ENCODE measurements at places on chromosomes 2 and 18.
A peak's percentile ranks its signal among the peaks of the same experiment; 100 is the strongest.

DNA sequence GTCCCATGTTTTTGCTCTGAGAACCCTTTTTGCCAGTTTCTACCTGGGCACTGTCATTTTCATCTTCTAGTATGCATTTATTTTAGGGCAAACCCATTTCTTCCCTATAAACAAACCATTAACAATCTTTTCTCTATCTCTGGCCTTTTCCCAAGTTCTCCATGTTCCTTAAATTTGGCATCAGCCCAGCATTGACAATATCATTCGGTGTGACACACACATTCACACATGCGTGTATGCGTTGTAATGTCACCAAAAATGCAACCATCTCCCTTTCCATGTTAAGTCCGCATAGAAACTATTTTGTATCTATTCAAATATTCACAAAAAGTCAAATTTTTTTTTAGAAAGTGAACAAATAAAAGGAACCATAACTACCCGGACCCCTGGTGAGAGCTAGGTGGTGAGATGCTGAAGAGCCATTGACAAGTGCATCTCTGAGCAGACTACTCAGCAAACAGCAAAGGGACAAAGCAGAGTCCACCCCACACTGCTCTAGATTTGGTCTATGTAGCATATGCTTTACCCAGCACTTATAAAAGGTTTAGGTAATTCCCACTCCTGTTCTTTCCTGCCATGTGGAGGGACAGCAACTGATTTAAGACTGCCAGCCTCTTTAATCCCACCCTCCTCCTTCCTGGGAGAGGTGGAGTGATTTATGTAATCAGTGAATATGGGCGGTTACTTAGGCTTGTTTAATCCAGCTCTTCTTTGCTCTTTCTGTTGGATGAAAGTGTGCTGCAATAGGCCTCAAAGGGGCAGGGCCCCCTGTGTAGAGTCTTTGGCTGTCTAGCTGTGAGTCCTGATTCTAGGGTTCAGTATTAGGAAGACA is 124.1 kb downstream of the METTL8 start:
- no peak for DNase-seq

DNA sequence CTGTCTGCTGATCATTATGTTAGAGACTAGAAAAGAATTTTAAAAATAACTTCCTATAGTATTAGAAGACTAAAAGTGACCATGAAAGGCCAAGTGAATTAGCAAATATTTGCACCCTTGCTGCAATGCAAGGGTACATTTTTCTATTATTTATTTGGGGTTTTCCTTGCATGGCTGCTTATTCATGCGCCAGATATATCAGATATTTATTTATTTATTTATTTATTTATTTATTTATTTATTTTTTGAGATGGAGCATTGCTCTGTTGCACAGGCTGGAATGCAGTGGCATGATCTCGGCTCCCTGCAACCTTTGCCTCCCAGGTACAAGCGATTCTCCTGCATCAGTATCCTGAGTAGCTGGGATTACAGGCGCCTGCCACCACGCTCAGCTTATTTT is 126.3 kb upstream of the LMAN1 start:
- DNase-seq, result no peak

- no peak for DNase-seq
These were observed 184.1 kb downstream of the HDAC4 start for GRCh38 chr2:239216614-239217273.

DNA sequence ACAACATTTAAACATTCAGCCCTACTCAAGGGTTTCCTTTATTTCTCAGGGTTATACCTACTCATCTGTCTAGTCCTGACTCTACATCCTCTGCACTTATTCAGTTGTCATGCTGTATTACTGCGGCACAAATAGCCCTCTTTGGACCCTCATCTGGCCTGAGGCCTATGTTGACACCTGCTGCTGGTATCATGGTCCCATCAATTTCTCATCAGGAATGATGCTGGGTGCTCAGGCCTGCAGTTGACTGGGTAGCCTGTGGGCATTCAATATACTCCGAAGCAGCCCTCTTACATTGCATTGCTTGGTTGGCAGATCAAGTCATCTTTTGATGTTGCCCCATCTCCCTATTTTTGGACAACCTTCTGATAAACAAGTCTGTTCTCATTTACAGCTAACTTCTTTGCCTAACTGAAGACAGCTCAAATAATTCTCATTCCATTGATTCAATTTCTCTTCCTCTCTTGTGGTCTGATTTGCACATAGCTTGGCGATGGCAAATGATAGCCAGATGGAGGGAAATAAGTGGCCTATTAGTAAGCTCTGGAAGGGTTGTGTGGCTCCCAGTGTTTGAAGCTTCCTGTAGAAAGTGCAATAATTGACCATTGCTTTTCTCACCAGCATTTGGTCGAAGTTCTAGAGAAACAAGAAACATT is 19.1 kb upstream of the MC4R start:
- no peak for DNase-seq

DNA sequence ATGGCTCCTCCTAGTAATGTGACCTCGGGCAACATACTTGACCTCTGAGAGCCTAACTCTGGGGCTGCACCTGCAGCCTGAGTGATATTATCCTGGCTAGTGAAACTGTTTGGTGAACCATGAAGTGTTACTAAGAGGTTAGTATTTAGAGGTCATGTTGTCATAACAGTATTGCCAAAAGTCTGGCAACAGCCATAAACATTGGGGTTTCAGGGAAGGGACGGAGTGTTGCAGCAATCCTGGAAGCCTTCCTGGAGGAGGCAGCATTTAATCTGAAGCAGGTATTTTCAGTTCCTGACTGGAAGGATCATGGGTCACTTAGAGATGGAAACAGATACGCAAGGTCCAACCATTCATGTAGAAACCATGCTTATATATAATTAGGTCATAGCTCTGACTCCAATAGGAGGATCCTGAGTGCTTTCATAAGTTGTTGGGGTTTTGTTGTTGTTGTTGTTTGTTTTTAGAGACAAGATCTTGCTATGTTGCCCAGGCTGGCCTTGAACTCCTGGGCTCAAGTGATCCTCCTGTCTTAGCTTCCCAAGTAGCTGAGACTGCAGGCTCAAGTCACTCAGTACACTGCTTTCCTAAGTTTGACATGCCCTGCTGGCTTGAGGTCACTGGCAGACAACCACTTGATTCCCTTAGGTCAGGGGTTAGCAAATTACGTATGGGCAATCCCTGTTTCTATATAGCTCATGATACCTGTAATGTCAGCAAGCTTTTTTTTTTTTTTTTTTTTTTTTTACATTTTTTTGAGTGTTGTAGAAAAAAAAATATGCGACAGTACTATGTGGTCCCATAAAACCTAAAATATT is 21.5 kb downstream of the GPR39 start:
- DNase-seq, result no peak

- no peak for DNase-seq
These were observed 44.2 kb upstream of the YWHAQ start for GRCh38 chr2:9674891-9675414.

- DNase-seq, result no peak
These were observed 25.4 kb downstream of the CHRNA1 start for GRCh38 chr2:174738841-174739240.

GRCh38 chr2:118134650-118135049 is 46.4 kb downstream of the INSIG2 start:
- no peak for DNase-seq

- no peak for DNase-seq
These were observed 46.4 kb upstream of the REEP1 start for GRCh38 chr2:86383844-86384243.

- no peak for DNase-seq
These were observed 255.0 kb downstream of the TRIB2 start for GRCh38 chr2:12971581-12972365.

- no peak for DNase-seq
These were observed 435.2 kb downstream of the ARHGAP15 start for GRCh38 chr2:143564419-143564818.

DNA sequence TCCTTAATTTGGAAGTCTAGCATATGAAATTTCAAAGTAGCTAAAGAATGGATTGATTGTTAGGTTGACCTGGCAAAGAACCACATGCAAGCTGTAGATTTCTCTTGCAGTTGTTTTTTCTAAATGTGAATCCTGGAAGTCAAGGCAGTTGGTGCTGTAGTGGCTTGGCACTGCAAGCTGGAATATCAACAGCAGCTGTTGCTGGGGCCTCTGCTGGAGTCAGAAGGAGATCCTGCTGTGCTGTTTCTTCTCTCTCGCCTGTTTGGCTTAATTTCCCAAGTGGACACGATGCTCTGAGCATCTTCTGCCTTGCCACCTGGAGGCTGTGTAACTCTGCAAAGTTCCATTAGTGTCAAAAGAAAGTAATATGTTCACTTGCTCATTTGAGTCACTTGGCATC is 12.6 kb downstream of the PIK3C3 start:
- DNase-seq, result no peak

- DNase-seq, result no peak
These were observed 198.0 kb downstream of the NBAS start for GRCh38 chr2:15363142-15363541.

- no peak for DNase-seq
These were observed 28.5 kb downstream of the SMAD7 start for GRCh38 chr18:48922226-48922800.

- DNase-seq, result no peak
These were observed 154.9 kb downstream of the CAPN13 start for GRCh38 chr2:30652271-30652915.

DNA sequence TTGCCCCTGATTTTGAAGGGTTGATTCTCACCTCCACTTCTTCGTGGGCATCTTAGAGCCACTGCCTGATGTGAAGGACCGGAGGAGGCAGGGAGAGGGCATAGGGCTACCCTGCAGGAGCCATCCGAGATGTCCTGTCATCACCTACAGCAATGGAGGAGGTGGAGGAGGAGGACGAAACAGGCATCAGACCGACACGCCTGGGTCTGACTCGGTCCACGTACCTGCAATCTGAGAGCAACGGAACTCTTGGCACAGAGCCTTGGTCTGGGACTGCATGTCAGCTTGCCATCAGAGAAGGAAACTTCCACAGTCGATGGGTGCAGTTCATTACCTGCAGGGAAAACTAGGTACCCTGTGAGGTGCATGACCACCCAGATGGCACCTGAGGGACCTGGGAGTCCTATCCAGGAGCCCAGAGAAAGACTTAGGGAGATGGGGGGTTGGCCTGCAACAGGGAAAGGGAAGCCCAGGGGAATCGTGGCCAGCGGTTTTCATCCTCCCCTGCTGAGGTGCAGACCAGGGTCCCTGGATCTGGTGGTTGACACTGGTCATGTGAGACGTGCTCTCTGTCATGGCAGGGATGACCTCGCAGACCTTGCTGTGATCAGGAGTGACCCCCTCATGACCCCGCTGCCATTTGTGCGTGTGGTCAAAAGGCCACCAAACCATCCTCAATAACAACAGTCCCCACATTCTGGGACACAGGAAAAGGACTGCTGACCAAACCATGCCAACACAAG is 190.8 kb downstream of the SEPTIN10 start:
- DNase-seq, result no peak

DNA sequence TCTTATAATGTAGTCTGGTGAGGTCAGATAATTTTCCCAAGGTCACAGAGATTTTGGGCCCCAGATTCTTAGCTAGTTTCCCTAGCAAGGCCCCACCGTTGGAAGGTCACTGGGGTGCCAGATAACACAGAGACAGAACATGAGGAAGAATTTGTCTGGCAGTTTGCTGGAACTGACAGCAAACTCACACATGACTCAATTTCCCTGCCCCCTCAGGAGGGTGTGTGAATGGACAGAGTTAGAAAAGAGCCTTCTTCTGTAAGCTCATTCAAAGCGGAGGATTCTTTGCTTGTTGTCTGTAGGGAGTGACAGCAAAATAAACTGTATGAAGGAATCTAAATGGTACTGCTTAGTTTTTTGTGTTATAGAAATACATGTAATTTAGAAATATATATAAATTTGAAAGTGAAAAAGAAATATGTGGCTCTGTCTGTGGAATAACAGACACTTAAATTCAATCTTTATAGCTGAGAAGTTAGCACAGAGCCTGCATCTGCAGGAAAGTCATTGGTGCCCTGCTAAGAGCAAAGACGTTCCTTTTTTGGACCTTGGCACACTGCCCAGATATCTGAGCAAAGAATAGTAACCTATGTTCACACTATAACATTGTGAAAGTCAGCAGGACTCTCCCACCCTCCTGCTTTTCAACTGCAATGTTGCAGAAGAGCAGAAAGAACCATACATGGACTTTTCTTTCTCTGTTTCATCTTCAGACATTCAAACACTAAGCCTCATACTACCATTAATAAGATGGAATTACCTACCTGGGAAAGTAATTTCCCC is 2.1 kb downstream of the MDH1 start:
- no peak for DNase-seq

- no peak for DNase-seq
These were observed 164.2 kb downstream of the ANTXR1 start for GRCh38 chr2:69177063-69177771.

DNA sequence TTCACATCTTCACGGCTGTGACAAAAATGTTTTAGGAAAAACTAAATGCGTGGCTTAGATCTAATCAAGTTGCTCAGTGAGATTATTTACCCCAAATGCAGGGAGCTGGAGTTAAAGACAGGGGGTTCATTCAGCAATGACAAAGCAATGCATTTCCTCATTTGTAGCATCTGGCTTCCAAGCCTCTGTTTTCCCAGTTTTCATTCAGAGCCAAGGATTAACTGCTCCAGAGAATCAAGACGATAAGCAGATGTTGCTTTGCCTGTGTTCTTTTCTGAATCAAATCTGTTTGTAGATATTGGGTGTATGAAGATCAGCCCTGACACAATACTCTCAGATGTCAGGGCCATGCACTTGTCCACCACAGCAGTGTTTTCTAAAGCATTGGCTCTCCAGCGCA is 147.4 kb upstream of the SIX2 start:
- DNase-seq, result no peak

- DNase-seq, result no peak
These were observed 93.9 kb downstream of the DGKD start for GRCh38 chr2:233448220-233448559.

DNA sequence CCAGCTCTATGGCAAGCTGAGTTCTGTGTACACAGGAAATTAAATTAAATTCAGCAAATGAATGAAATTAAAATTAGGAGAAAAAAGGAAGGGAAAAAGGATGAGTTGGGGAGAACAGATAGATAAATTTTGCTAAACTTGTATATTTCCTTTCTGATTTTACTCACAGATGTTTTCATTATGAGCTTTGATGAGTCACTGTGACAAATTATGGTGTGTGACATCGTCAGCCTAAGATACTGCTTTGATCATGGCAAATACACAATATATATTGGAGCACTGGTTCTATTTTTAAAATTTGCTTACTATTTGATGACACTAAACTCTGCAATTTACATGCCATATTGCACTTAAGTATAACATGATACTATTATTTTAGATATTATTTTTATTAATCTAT is 464.6 kb upstream of the SPHKAP start:
- no peak for DNase-seq

- DNase-seq, result peak; percentile 13
These were observed 1.1 kb downstream of the IGFBP5 start for GRCh38 chr2:216694082-216694825.
